ENCODE measurements at places on chromosomes 11 and 22.
A peak's percentile ranks its signal among the peaks of the same experiment; 100 is the strongest.

DNA sequence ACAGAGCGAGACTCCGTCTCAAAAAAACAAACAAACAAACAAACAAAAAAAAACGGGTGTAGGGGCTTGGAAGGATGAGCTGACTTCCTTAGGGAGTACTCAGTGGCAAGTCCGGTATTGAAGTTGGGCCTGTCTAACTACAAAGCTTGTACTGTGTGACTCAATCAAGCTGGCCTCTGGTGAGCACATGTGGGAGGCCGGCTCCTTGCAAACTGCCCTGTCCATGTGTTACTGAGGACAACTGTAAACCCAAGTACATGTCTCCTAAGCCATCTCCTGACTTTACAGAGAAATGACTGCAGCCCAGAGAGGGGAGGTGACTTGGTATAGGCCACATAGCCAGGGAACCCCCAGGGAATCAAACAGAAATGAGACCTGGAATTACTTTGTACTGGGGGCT is 11.6 kb downstream of the RIBC2 start:
- H3K36me3 ChIP-seq, result no peaks in the 10 kb centered on the region
- no peaks in the 10 kb centered on the region for H3K4me1 ChIP-seq
- H3K4me3 ChIP-seq, result no peak overlapping the region
- no peaks in the 10 kb centered on the region for H3K27me3 ChIP-seq

DNA sequence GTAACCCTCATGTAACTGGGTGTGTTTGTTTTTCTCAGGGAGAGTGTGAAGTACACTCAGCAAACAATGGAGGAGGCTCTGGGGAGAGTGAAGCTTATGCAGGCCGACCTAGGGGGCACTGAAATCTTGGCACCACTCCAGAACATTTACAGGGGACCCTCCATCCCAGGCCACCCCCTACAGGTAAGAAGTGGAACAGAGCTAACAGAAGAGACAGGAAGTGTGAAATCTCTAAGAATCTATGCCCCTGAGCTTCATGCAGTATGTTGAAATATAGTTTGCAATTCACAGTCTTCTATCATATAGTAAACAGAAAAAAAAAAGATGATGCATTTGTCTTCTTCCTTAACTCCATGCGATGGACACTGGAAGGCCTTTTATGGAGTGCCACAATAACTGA is 8.4 kb downstream of the VWA5A start:
- no peak overlapping the region for H3K27ac ChIP-seq
- no peak overlapping the region for H3K4me3 ChIP-seq
- no peak for DNase-seq
- H3K36me3 ChIP-seq, result peaks cover 59% of the 10 kb centered on the region

DNA sequence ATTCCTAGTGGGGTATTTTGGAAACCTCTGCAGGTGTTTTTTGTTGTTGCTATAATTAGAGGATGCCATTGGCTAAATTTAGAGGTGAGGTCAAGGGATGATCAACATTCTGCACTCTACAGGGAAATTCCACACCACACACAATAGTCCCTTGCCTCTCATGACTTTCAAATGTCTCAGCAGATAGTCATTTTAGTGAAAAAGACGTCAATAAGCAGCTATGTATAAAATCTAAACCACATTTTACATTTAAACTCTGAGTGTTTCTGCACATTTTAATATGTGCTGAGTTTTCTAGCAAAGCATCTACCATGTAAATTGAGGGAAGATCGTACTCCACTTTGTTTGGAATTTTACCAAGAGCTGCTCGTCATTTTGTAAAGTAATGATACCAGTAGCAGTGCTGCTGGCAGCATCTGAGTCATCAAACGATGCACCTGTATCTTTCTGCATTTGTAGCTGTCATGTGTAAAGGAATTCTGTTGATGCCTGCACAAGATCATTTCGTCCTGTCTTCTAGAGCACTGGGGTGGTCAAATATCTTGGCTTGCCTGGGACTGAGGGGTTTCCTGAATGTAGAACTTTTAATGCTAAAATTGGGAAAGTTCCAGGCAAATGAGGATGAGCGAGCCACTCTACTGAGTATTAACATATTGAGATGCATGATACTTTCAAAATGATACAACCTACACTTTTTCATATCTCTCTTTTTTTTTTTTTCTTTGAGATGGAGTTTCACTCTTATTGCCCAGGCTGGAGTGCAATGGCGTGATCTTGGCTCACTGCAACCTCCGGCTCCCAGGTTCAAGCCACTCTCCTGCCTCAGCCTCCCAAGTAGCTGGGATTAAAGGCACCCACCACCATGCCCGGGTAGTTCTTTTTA is 414.5 kb upstream of the SYN3 start:
- H3K27me3 ChIP-seq, result no peaks in the 10 kb centered on the region
- DNase-seq, result no peak

DNA sequence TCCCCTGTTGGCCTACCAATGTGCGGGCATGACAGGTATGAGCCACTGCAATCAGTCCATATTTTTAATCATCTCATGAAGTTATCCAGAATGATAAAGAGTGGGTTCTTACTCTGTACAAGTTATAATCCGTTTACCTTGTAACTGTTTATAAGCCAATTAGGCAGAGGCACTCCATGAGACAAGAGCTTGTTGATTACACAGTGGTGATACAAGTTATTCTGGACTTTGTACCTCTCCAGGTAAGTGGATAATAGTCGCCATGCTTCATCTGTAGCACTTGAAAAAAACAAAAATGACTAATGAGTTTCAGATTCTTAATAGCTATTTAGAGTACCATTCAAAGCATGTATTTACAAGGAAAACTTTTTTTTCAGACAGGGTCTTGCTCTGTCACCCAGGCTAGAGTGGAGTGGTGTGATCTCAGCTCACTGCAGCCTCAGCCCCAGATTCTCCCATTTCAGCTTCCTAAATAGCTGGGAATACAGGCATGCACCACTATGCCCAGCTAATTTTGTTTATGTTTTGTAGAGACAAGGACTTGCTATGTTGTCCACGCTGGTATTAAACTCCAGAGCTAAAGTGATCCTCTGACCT is 17.7 kb upstream of the FNBP4 start:
- H3K36me3 ChIP-seq, result peaks cover 95% of the 10 kb centered on the region
- no peaks in the 10 kb centered on the region for H3K4me1 ChIP-seq
- DNase-seq, result no peak
- H3K27me3 ChIP-seq, result no peaks in the 10 kb centered on the region

DNA sequence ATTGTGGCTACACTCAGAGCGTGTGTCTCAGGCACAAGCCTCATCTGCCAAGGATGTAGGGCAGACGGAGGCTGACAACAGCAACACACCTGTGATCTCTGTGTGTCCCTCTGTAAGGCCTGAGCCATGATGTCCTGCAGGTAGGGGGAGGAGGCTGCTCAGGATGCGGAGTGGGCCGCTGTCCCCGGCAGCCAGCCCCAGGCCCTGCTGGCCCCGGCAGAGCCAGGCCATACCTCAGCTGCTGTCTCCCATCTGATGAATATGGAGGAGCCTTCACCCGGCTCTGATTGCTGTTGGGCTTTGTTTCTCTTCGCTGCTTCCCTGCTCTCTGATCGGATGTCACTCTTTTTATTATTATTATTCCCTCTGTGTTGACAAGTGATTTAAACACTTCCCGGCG is 83.6 kb upstream of the NCAM1 start:
- no peaks in the 10 kb centered on the region for H3K27me3 ChIP-seq
- no peak overlapping the region for H3K4me3 ChIP-seq
- no peak for DNase-seq
- H3K36me3 ChIP-seq, result no peaks in the 10 kb centered on the region
- H3K27ac ChIP-seq, result no peak overlapping the region

GRCh38 chr11:1573077-1573902 is 1.2 kb upstream of the DUSP8 start:
- no peaks in the 10 kb centered on the region for H3K36me3 ChIP-seq
- no peaks in the 10 kb centered on the region for H3K27me3 ChIP-seq
- H3K4me3 ChIP-seq, result peak overlapping the region; percentile 74
- peak overlapping the region; percentile 87 for H3K27ac ChIP-seq
- no peak for DNase-seq
- H3K4me1 ChIP-seq, result peaks cover 21% of the 10 kb centered on the region

GRCh38 chr11:32435942-32436750 is 807 bp upstream of the WT1 start:
- H3K4me1 ChIP-seq, result peaks cover 3% of the 10 kb centered on the region
- H3K4me3 ChIP-seq, result peak overlapping the region; percentile 21

DNA sequence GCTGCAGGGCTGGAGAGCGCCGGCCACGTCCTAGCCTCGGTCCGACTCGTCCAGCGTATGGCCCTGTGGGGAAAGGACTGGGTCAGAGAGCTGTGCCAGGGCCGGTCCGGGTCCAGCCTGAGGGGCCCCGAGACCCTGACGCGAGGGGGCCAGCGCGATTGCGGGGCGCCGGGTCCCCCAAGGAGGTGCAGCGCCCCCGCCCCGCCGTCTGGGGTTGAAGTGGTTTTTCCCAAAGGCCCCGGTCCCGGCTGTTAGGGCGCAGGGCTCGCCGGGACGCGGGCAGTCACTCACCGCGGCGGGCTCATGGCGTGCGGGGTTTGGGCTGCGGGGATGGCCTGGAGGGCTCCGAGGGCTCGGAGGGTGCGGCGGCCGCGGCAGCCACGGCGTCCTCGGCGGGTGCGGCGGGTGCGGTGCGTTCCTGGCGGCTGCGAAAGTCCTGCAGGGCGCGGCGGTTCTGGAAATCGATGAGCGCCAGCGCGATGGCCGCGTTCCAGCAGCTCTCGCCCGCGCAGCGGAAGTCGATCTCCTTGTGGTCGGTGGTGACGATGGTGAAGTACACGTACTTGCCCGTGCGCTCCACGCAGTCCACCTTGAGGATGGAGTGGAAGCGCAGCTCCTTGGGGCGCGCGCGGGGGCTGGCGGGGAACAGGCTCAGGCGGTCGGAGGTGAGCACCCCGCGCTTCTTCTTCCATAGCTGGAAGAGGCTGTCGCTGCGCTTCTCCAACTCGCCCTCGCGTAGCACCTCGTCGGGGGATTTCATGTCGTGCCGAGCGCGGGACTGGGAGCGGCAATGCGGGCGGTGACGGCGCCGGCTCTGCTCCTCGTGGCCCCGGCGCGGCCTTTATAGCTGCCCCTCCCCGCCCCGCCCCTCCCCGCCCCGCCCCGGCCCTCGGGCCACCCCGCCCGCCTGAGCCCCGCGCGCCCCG is at the start of gene PHLDA2:
TSS of gene PHLDA2 (minus strand) at position 816 of the 926 bp plus-strand sequence. CDS start at position 760, 56 bp downstream.
- peak within 1 kb of the TSS; percentile 75 for H3K4me3 ChIP-seq
- peaks cover 30% of the 10 kb centered on the region for H3K4me1 ChIP-seq
- no peak for DNase-seq
- no peaks in the 10 kb centered on the region for H3K27me3 ChIP-seq
- no peaks in the 10 kb centered on the region for H3K36me3 ChIP-seq

DNA sequence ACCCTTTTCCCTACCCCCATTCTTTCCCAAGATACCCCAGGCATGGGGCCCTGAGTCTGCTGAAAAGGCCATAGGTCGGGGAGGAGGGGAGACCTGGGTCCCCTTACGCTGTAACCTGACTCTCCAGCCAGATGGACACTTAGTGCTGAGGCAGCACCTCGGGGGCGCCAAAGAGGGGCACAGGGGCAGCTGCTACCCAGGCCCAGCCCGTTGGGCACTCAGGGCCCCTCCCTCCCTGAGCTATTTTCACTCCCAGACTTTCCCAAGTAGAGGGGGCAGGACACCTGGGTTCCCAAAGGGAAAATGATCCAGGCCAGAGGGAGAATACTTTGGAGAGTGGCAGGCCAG is 933 bp downstream of the ACTN3 start:
- no peak for DNase-seq
- no peak overlapping the region for H3K27ac ChIP-seq
- peaks cover 3% of the 10 kb centered on the region for H3K36me3 ChIP-seq
- peaks cover 3% of the 10 kb centered on the region for H3K4me1 ChIP-seq

- H3K27ac ChIP-seq, result no peak overlapping the region
- H3K27me3 ChIP-seq, result no peaks in the 10 kb centered on the region
- peak; percentile 75 for DNase-seq
- no peaks in the 10 kb centered on the region for H3K4me1 ChIP-seq
- H3K36me3 ChIP-seq, result no peaks in the 10 kb centered on the region
- no peak overlapping the region for H3K4me3 ChIP-seq
Observed at GRCh38 chr11:111429066-111429506, 50.0 kb upstream of the POU2AF1 start.

DNA sequence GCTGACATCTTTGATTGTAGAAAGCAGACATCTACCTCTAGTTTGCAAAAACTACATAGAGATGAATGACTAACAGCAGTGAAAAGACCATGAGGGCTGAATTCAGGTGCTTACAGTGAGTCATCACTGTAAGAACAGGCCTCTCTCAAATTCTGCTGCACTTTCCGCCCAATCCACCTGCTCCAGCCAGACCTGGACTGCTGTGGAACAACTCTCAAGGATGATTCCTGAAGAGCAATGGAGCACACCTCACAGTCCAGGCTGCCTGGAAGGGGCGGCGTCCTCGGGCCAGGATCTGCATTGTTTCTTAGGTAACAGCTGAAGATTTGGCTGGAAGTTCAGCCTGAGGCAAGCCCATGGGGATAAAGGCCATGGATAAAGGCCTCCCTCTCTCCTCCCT is 15.1 kb downstream of the APOL2 start:
- DNase-seq, result no peak
- H3K36me3 ChIP-seq, result peaks cover 19% of the 10 kb centered on the region
- no peaks in the 10 kb centered on the region for H3K27me3 ChIP-seq
- H3K4me1 ChIP-seq, result no peaks in the 10 kb centered on the region

- no peak overlapping the region for H3K4me3 ChIP-seq
- no peak for DNase-seq
- no peaks in the 10 kb centered on the region for H3K27me3 ChIP-seq
Observed at GRCh38 chr11:83011333-83012167, 60.1 kb downstream of the RAB30 start.

- H3K36me3 ChIP-seq, result no peaks in the 10 kb centered on the region
- H3K4me3 ChIP-seq, result no peak overlapping the region
- H3K27me3 ChIP-seq, result no peaks in the 10 kb centered on the region
- no peaks in the 10 kb centered on the region for H3K4me1 ChIP-seq
- H3K27ac ChIP-seq, result no peak overlapping the region
Observed at GRCh38 chr11:121337740-121338272, 45.2 kb downstream of the SC5D start.

- H3K4me3 ChIP-seq, result peak overlapping the region; percentile 94
- H3K4me1 ChIP-seq, result peaks cover 48% of the 10 kb centered on the region
- peak overlapping the region; percentile 99 for H3K27ac ChIP-seq
- H3K27me3 ChIP-seq, result no peaks in the 10 kb centered on the region
- DNase-seq, result peak; percentile 67
Observed at GRCh38 chr22:31106001-31106571, 1.3 kb downstream of the SELENOM start.

GRCh38 chr22:36304429-36304828 is 51.5 kb downstream of the APOL1 start:
- DNase-seq, result no peak
- no peak overlapping the region for H3K4me3 ChIP-seq
- no peaks in the 10 kb centered on the region for H3K27me3 ChIP-seq
- H3K36me3 ChIP-seq, result peaks cover 100% of the 10 kb centered on the region
- H3K4me1 ChIP-seq, result no peaks in the 10 kb centered on the region

GRCh38 chr22:49100316-49100715 is 727.4 kb downstream of the BRD1 start:
- H3K36me3 ChIP-seq, result no peaks in the 10 kb centered on the region
- H3K4me3 ChIP-seq, result no peak overlapping the region
- H3K27ac ChIP-seq, result peak overlapping the region; percentile 59

- H3K27me3 ChIP-seq, result no peaks in the 10 kb centered on the region
- no peak overlapping the region for H3K4me3 ChIP-seq
- H3K4me1 ChIP-seq, result no peaks in the 10 kb centered on the region
- no peak for DNase-seq
- no peak overlapping the region for H3K27ac ChIP-seq
- no peaks in the 10 kb centered on the region for H3K36me3 ChIP-seq
Observed at GRCh38 chr11:42234451-42234951, 775.0 kb upstream of the LRRC4C start.

Data from ascending aorta (tissue), 2 donors.